ENCODE measurements at places on chromosomes 13 and 19.
A peak's percentile ranks its signal among the peaks of the same experiment; 100 is the strongest.

GRCh38 chr13:46173656-46174055 lies 8.3 kb downstream of the LCP1 start:
- no peak for DNase-seq

- DNase-seq, result no peak
Measured at GRCh38 chr19:11881151-11881800, 6.3 kb upstream of the ZNF69 start.

DNA sequence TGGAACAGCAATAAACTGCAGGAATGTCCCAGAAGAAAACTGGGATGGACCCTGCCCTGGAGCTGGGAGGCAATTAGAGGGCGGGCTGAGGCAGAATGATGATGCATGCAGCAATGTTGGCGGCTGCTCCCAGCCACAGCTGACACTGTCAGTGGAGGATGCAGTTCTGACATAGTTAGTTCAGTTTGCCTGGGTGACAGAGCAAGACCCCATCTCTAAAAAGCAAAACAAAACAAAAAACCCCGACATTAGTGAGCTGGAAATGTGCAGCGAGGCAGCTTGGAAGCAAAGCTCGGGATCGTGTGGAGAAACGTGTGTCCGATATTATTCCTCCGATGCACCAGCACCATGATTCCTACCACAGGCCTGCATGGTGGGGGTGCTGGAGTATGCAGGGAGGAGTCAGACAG lies 110.1 kb upstream of the UQCRFS1 start:
- DNase-seq, result no peak

- no peak for DNase-seq
Measured at GRCh38 chr19:10327793-10328192, 5.5 kb downstream of the RAVER1 start.

GRCh38 chr13:34003656-34004055 lies 185.7 kb downstream of the RFC3 start:
- DNase-seq, result no peak

DNA sequence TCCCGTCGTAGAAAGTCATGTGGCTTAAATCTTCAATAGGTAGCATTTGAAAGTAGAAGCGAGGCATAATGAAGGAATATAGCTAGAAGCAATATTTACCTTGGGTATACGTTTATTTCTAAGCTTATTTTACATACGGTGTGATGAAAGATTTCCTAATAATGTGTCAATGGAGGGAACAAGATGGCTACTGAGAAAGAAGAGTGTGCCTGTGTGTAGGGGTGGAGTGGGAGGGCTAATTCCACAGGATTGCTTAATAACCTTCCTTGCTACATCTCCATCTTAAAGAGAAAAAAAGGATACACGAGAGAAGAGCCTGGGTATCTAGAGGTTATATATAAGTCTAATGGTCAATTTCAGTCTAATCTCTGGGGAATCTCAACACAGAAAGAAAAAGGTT lies 2.0 kb downstream of the SPART start:
- no peak for DNase-seq

- no peak for DNase-seq
Measured at GRCh38 chr13:112771877-112772538, 82.2 kb downstream of the ATP11A start.

- no peak for DNase-seq
Measured at GRCh38 chr13:44373601-44374347, at the start of gene SERP2. SERP2 (plus strand) TSS chr13:44373824; CDS start chr13:44374026, 202 bp downstream.

DNA sequence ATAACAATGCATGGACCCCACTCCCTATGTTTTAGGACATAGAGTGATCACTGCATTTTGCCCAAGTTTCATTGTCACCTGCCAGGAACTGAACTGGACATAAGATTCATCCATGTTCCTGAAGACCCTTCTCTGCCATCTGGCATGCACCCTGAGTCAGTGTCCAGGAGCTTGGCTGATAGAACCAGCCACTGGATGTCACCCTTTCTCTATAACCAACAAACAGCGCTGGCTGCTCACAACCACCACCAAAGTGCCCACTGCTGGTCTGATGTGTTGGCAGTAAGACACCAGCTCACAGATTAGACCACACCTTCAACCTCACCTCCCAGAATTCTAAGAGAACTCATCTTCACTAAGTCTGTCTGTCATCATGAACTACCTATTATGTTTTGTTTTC lies 333.4 kb downstream of the ITGBL1 start:
- peak; percentile 79 for DNase-seq

DNA sequence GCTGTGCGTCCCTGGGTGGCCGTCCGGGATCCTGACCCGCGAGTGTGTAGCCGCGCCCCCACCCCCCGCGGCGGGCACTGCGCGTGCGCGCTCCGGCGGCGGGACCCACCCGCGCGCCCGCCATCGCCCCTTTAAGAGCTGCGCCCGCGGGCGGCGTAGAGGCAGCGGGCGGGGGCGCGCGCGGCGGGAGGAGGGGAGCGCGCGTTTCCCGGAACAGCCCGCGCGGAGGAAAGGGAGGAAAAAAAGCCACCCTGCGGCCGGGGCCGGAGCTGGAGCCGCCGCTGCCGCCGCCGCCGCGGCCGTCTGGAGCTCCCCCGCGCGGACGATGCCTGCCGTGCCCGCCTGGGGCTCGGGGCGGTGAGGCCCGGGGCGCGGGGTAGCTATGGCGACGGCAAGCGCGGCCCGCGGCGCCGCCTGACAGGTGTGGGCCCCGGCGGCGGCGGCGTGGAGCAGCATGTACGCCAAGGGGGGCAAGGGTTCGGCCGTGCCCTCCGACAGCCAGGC lies at the start of gene SSBP4:
Gene SSBP4 (plus strand): TSS at position 204 of the 504 bp plus-strand sequence. CDS start 251 bp downstream, at position 455.
- peak; percentile 43 for DNase-seq

GRCh38 chr13:58573743-58574142 lies 942.2 kb downstream of the PCDH17 start:
- no peak for DNase-seq

DNA sequence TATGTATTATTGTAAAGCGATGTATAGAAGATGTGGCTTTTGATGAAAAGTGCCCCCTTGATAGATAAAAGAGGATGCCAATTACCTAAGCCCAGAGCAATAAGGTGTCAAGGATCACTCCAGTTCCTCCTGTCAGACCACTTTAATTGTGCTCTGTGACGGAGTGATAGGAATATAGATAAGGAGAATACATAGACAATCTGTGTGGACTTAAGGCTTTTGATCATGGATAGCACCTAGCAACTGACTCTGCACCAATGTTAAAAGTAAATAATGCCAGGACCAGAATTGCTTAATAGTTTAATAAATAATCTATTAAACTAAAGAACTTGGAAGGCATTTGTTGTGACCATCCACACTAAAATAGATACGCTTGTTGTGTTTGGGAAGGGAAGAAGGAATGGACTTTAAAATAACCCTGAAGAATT lies 390.7 kb upstream of the ARGLU1 start:
- no peak for DNase-seq

- DNase-seq, result no peak
Measured at GRCh38 chr13:36879218-36879938, 40.7 kb downstream of the SMAD9 start.

DNA sequence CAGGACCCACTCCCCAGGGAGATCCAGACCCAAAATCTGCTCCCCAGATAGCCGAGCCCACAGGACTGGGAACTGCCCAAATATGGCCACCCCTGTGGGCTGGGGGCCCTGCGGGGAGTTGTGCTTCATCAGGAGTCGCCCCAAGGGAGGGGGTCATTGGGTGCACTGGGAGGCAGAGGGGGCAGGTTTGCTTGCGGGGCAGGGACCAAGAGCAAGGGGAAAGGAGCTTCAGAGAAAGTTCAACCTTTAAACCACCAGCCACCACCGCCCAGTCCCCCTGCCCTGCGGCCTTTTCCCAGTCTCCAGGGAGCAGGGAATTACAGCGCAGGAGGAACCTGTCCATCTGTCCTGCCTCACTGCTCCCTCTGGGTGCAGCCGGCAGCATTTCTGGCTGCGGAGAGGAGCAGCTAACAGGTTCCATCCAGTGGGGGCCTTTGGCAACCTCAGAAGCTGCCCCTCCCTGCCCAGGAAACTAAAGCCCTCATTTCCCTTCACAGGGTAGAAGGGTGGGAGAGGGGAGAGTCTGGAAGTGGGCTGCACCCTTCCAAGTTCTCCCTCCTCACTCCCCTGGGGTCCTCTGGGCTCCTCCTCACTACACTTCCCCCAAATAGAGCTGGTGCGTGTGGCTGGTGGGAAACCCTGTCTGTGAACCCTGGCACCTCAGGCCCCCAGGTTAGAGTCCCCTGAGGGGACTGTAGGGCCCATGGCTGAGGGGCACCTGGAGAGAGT lies 13.8 kb upstream of the ASF1B start:
- no peak for DNase-seq

Data from DMS153 (cell line).